Spinal cord (tissue), 10 donors: ENCODE measurements at places on chromosomes 16 and 17.

DNA sequence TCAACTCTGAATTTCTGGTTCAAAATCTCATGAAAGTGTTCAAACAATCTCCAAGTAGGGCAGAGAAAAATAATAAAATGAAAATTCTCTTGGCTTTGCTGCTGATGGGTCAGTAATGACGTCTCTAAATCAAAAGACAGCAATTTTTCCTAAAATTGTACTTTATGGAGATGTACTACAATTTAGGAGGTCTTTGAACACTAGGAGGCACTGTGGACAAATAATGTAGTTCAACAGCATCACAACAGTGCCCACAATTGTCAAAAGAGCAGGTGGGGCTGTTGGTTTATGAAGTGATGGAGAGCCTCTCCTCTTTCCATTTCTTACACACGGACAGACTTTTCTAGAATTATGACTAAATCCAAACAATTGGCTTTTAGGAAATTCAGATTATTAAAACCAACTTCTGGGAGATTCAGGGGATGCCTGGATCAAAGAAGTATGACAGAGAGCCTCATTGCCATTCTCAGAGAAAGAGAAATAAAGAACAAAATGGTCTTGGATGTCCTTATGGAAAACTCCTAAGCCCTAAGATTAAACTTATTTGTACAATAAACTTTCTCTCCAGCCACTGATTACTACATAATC is 23.8 kb downstream of the EZH1 start:
- DNase-seq: peak; percentile 89

- DNase-seq: no peak
Measured at GRCh38 chr16:84234321-84235241, 5.2 kb downstream of the KCNG4 start.

- no peak for DNase-seq
Measured at GRCh38 chr16:17585449-17586074, 114.8 kb upstream of the XYLT1 start.

GRCh38 chr16:25014500-25015147 is 545 bp downstream of the ARHGAP17 start:
- peak; percentile 24 for DNase-seq

GRCh38 chr16:25875956-25876598 is 184.3 kb downstream of the HS3ST4 start:
- DNase-seq: no peak
